ENCODE measurements at places on chromosomes 1 and 21.

- no peak for DNase-seq
Measured at GRCh38 chr1:58904299-58905125, 120.7 kb upstream of the JUN start.

GRCh38 chr21:45997495-45998275, 16.1 kb downstream of the COL6A1 start:
- DNase-seq = peak; percentile 10

- DNase-seq = no peak
Measured at GRCh38 chr1:62722796-62723195, 34.6 kb upstream of the DOCK7 start.

DNA sequence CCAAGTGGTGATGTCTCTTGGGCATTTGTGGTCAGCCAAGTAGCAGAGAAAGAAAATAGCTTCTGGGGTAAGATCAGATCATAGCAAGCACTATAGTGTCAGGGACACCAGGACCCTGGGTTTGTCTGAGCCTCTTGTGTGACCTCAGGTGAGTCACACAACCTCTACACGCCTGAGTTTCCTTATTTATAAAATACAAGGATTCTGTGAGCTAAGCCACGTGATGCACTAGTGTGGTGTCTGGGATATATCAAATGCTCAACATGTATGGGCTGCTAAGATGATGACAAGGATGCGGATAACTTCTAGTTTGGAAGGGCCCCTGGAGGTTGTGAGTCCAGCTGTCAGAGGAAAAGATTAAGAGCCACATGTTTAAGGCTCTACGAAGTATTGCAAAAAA, 24.5 kb upstream of the ZNF436 start:
- peak; percentile 15 for DNase-seq

GRCh38 chr1:226611301-226611700, 62.7 kb downstream of the STUM start:
- DNase-seq = no peak

- DNase-seq = peak; percentile 80
Measured at GRCh38 chr1:101236516-101237228, at the start of gene S1PR1. Gene S1PR1 (plus strand): TSS chr1:101237019. CDS start chr1:101238985, 1,966 bp downstream.

DNA sequence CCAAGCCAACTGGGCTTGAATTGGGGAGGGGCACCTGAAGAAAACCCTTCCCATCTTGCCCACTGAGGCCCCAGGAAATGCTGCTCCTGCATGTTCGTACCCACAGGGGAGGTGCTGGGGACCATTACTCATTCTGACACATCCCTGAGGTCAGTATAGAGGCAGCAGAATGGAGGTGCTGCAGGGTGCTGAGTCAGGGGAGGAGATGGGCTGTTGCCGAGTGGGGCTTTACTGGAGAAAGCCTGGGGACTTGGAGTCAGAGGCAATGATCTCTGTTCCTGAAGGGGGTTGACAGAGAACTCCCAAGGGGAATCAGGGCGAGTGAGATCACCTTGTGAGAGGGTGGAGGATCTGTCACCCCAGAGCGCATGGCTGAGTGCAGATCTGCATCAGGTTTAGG, 40.2 kb upstream of the KCNA10 start:
- no peak for DNase-seq

DNA sequence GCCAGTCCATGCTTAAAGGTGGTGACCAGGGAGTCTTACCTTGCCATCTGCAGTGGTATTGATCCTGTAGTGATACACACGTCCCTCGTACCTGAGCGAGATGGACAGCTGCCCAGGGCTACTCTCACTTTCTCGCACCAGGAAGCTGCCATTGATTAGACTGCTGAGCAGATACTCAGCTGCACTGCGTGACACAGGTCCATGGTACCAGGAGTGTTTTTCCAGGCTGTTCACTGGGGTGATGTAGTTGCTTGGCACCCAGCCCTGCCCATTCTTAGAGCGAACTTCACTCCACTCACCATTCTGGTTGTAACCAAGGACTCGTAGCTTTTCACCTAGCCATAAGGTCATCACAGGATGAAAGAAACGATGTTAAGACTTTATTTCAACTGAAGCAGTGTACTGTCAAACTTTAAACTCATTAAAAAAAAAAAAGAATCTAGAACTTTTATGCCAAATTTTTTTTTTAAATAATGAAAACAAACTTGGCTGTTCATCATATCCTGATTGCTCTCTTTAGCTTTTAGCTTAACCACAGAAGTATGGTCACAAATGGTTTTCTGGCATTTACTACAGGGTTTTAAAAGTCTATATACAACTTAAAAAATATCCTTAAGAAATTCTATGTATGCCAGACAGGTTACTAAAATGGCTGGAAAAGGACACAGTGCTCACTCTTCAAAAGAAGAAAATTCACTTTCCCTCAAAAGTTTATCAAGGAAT, 44.6 kb downstream of the TOR3A start:
- DNase-seq = no peak

GRCh38 chr1:242146652-242147051, 147.8 kb upstream of the MAP1LC3C start:
- no peak for DNase-seq

DNA sequence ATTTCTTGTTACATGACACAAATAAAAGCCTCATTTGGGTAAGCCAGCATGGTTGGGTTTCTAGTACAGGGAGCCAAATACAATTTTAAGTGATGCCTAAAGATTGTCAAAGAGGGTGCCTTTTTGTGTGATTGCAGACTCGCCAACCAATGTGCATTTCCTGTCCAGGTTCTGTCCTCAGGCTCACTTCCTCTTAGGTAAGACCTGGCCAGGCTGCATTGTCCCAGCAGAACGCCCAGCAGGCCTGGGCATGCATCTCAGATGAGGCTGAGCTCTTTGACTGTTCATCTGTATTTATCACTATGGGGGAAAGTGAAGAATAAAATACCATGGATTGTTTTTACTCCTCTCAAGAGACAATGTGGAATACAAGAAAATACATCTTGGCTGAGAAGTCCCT, 49.7 kb downstream of the KCNC4 start:
- DNase-seq = no peak

- DNase-seq = no peak
Measured at GRCh38 chr1:221543529-221544120, 198.3 kb downstream of the DUSP10 start.

DNA sequence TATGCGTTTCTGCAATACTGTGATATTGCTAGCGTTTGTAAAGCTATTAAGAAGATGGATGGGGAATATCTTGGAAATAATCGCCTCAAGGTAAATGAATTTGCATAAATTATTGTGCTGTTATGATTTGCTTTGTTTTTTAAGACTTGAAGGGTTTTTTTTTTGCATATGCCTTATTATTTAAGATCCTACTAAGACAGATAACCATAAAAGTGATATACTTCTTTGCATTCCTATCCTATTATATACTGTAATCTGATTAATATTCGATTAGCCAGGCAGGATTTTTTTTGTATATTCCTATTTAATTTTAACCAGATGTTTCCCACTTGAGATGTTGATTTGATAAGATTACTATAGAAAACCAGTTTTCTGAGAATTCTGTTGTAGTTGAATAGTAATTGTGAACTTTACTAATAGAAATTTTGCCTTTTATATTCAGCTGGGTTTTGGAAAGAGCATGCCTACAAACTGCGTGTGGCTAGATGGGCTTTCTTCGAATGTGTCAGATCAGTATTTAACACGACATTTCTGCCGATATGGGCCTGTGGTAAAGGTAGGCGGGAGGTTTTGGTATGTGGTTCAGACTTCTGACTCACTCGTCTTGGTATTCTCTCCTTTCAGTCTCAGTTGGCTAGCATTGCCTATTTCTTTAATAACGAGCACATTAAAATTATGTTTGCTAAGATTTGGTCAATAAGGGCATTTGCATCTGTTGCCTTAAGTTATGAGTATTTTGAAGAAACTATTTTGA, 56.8 kb downstream of the ZBTB17 start:
- no peak for DNase-seq

DNA sequence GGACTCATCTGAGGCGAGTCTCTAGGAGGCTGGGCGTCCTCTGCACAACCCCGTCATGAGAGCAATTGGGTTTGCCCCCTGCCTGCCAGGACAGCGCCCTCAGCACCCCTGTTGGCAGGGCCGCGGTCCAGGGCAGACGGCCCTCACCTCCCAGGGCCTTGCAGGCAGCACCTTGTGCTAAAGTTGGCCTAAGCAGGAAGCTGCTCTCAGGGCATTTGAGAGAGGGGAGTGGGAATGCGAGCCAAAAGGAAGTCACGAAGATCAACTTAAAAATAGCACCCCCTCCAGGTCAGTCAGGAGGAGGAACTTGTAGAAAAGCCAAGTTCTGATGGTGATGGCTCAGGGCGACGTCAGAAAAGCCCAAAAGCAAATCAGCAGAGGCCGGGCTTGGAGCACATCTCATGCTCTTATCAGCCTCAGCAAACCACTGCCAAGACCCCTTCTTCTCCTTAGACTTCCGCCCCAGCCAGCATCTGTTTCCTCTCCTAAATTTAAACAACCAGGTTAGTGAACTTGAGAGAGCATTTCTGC, 12.6 kb upstream of the ADORA3 start:
- DNase-seq = no peak

DNA sequence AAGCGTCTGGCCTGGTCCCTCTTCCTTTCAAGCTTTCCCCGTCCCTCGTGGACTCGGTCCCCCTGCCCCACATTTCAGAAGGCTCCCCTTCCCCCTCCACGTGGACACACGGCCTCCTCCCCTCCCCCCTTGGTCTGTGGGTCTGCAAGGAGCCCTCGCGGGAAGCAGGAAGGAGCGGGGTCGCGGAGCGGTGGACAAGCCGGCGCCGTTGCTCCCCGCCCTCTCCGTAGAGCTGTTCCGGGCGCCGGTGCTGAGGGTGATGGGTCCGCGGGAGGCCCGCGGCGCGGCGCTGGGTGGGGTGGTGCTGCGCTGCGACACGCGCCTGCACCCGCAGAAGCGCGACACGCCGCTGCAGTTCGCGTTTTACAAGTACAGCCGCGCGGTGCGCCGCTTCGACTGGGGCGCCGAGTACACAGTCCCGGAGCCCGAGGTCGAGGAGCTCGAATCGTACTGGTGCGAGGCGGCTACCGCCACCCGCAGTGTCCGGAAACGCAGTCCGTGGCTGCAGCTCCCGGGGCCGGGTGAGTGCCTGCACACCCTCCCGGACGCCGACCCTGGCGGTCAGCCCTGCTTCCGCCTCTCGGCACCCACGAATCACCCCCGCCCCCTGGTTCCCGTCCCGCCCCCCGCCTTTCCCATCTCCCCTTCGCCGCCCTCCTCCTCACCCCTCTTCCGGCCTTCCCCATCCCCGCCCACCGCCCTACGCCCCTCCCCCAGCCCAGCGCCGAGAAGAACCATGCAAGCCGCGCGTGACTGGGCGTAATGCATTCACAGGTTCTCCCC, 5.3 kb downstream of the FCRLB start:
- peak; percentile 89 for DNase-seq

GRCh38 chr1:208569181-208569580, 325.0 kb upstream of the PLXNA2 start:
- no peak for DNase-seq

DNA sequence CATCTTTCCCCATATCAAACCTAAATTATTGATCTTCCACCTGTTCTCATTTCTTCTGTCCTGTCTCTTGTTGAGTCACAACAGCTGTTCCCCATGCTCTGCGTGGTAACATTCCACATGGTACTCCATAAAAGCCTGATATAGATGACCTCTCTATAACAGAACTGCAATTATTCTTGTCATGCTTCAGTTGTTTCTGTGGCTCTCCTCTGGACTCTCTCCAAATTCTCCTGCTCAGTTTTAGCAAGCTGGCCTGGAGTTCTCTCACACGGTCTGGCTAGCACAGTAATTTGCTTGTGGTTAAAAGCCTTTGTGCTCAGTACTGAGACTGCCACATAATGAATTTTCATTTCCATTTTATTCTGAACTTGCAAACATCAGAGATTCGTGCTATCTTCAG, 10.6 kb upstream of the LRRC39 start:
- DNase-seq = peak; percentile 73

DNA sequence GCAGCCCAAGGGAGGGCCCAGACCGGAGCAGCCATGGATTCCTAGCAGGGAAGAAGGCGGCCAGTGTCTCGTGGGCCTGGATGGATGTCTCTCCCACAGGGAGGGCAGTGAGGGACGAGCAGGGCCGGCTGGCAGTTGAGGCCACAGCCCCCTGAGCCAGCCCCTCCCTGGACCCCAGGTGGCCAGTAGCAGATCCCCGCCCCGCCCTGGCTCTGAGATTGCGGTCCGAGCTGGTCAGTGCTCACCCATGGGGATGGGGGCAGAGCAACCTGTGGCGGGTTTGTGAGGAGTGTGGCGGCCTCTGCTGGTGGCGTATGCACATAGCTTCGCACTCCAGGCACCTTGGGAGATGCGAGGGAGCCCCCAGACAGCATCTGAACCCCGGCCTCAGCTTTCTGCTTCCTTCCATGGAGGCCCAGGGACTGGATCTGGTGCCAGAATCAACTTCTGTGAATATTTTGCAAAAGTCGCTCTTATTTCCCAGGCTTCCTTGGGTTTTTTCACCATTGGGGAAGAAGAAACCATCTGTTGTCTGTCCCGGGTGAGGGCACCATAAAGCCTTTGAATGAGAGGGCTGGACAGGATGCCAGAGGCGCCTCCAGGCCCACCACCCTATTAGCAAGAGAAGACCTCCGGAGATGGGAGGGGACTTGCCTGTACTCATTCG, 8.4 kb upstream of the KCNN3 start:
- peak; percentile 85 for DNase-seq

DNA sequence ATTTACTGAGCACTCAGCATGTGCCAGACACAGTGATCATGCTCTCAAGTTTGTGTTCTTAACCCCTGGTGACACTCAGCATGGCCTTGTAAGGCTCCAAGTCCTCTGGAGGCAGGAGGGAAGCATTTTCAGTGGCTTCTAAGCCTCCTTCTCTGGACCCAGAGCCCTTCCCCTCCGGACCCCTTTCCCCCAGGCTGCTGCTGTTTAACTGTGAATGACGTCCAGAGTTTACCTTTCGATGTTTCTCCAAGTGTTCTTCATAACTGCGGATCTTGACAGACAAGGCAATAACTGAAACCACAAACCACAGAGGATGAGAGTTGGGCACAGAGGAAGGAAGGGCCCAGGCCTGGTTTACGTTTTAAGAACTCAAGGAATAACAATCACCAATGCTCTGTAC, 6.5 kb downstream of the MRPS15 start:
- DNase-seq = no peak

DNA sequence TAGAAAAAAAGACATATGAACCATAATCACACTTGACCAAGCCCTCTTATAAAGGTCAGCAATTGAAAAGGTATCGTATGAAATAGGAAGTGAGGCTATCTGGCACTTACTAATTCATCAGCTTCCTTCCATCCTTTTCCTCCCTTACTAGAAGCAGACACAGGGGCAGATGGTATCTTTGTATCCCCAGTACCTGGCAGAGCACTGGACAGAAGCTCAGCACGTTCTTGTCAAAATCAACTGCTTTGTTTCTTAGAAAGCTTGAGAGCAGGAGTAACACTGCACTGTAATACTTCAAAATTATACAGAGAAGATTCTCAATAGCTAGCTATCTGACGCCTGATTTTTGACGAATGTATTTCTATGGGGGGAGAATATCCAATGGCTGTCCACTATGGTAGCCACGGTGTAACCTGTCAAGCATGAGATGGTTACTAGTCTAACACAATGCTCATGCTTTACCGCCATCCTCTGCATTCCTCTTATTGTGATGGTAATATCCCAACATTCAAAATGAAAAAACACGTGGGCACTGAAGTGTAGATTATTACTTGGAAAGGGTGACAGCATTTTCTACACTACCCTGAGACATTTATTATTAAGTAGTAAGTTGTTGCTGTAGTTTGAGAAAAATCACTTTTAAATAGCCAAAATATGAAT, 175.6 kb downstream of the SIPA1L2 start:
- DNase-seq = no peak

Measured in BE2C (cell line).